ENCODE measurements at places on chromosomes 7 and 10.

- no peak for DNase-seq
Measured at GRCh38 chr7:24604630-24605029, 31.4 kb downstream of the PALS2 start.

- no peak for DNase-seq
Measured at GRCh38 chr10:60569681-60570080, 180.0 kb upstream of the ANK3 start.

DNA sequence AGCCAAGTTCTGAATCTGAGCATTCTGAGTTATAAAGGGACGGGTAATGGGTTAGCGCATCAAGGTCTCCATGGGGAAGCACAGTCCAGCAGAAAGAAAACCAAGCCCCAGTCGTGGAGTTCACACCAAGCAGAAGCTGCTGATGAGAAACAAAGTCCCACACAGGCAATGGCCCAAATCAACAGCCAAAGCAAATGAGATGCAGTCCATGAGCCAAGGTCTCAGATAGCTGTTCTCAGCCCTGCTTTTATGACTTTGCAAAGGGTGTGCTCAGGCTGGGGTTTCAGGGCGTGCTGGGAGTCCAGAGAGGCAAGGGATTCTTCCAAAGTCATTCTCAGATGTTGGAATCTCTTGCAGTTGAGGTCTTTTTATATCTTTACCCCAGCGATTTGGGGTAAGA lies 32.0 kb downstream of the THNSL1 start:
- no peak for DNase-seq

DNA sequence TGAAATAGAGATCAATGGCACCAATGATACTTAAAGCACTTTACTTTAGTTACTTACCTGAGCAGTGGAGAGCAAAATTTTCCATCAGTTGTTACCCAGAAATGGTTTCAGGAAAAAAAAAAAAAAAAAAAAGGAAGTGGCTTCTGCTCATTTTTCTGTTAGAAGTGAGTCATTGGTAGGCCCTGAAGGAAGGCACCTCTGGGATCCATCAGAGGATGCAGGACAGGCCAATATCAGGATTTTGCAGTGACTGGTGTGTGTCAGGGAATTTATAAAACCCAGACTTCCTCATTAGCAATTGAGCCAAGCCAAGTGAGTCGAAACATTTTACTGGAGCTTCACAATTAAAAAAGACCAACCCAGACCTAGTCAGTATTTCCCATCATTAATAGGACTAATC lies 2.3 kb upstream of the SMIM30 start:
- no peak for DNase-seq

DNA sequence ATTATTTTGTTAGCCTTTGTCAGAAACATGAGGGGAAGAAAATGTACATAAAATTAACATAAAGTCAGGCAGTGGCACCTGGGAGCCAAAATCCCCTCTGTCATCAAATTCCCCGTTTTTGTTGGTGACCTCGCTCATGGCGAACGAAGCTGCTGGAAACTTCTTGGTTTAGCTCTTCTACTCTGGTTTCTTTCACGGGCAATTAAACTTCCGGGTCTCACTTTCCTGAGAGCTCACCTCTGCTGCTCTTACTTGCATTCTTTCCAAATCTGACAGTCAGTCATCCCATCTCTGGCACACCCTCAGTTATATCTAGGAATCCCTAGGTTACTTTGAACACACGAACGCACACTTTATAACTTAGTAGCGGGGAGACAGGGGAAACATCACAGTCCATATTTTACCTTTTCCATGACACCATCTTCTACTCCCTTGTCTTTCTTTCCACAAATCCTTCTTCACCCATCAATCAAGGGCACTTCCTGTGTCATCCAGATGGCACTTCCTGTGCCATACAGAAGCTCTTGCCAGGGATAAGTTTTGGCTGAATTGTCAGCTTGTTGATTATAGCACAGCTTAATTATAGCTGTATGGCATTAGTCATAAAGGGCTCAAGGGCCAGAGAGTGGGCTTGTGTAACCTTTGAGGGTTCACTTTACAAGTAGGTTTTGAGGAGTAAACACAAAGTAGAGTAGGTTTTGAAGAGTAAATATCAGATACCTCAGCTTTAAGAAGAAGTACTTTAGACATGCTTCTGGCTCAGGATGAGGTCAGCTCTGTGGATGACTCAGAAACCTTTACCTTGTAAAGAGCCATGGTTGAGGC lies 105.1 kb downstream of the GATA3 start:
- no peak for DNase-seq

GRCh38 chr10:126913316-126913715 lies 8.1 kb downstream of the DOCK1 start:
- no peak for DNase-seq

DNA sequence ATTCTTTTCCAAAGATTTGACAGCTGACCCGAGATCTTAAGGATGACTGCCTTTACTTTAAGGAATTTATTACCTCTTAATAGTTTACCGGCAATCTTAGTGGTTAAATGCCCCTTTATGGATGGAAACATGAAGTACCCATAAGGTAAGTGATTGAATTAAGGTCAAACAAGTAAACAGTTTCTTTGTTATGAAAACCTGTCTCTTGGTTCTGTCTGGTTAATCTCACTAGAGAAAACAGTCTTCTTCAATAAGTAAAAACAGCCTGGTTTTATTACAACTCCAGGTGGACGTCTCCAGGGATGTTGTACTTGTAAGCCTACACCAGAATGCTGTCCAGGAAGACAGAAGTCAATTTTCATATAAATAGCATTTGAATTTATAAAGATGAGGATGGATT lies 161.8 kb upstream of the MTPN start:
- no peak for DNase-seq

DNA sequence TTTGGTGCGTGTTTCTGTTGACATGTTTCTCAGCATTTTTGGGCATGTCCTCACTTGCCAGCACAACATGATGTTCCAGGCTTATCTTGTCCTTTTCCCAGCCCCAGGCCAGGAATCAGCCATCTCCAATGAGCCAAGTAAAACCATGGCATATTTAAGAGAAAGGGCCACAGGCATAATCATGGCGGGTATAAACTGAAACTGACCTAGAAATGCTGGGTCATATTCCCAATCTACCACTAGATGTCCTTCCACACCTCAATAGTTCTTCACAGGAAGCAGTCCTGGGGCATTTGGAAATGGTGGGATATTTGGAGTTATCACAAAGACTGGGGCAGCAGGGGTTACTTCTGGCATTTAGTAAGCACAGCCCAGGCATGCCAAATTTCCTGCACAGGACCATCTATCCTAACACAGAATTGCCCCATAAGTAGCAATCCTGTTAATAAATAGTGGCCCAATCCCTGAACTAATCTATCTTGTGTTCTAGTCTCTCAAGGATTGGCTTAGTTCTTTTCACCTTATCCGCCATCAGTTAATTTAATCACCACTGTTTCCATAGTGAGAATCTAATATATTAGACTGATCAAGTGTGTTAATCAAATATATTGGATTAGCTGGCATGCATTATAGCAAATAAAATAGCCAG lies 101.6 kb downstream of the NPSR1 start:
- DNase-seq: no peak

DNA sequence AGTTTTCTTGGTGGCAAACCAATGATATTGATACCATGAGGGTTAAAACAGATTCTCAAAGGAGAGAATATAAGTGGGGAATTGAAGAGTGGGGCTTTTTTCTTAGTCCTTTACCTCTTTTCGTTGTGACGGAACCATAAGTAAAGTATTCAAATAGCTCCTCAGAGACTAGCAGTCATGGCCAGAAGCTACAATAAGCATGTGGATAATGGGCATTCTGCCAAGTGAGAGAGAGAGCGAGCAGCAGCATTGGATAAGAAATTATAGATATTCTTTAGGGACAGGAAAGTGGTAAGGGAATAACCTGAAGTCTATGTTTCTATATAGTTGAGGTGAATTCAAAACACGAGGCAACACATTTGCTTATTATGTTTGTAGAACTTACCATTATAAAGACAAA lies 235.1 kb downstream of the SEMA3E start:
- no peak for DNase-seq

DNA sequence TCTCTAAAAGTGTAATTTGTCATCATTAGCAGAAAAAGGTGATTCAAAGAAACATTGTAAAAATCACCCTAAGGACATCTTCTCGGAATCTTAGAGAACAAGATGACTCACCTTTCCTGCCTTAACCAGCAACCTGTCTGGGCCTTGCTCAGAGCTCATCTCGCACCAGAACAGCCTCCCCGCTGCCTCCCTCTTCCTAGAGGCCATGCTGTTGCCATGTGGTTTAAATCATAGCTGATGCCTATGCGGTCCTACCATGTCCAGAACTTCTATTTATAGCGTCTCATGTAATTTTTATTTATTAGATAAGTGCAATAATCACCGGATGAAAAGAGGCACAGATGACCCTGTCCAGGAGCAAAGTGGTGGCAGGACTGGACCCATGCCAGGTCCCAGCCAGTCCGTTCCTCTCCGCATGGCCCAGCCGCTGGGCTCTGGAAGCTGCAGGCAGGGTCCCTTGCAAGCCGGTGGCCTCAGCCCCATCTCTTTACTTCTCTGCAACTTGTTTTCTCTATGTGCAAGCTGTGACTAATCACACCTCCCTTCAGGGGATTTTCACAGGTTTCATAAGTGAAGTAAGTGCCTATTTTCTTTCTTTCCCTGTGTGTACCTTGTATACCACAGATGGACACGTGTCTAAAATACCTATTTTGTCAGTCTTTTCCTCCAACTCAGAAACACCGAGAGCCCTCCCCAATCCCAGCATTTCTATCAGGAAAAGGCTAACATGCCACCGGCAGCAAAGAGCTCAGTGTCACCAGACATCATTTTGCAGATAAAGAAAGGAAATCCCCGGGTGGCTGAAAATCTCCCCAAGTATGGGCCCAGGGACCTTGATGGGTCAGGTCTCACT lies 27.1 kb downstream of the KLF6 start:
- DNase-seq: peak; percentile 55

DNA sequence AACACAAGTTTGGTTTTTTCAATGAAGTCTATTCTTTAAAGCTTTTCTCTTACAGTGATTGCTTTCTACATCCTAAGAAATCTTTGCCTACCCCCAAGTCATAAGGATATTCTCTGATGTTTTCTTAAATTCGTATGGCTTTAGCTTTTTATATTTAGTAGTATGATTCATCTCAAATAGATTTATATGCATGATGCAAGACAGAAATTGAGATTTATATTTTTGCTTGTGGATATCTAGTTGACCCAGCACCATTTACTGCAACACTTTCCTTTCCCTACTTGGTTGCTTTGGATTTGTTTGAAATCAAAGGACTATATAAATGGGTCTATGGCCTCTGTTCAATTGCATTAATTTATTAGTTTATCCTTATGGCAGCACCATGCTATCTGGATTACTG lies 113.9 kb downstream of the ZNF438 start:
- DNase-seq: no peak

GRCh38 chr10:29496341-29497162 lies 138.2 kb downstream of the SVIL start:
- DNase-seq: peak; percentile 42

DNA sequence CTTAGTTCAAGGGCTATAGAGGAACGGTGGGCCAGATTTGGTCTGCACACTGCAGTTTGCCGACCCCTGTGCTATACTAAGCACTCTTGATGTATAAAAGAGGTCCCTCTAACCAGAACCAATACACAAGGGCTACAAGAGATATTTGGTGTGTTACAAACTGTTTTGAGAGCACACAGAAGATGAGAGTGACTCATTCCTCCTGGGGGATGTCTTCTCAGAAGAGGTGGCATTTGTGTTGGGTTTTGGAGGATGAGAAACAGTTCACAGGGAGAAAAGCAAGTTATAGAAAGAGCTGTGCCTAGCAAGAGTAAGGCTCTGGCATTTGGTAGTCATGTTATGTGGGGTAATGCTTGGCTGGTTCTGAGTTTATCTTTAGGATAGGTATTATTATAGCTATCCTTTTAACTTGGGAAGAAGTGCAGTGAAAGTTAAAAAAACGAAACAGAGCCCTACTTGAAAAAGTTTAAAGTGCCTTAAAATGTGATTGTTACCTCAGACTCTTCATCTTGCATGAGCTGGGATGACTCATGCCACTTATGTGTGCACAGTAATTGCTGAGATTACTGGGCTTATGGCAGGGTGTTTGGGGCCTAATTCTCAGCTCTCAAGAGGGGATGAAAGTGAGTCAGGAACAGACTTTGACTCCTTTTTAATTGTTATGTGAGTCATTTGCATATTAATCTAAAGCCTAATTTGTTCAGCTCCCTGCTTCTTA lies 160.4 kb downstream of the KIF20B start:
- no peak for DNase-seq

DNA sequence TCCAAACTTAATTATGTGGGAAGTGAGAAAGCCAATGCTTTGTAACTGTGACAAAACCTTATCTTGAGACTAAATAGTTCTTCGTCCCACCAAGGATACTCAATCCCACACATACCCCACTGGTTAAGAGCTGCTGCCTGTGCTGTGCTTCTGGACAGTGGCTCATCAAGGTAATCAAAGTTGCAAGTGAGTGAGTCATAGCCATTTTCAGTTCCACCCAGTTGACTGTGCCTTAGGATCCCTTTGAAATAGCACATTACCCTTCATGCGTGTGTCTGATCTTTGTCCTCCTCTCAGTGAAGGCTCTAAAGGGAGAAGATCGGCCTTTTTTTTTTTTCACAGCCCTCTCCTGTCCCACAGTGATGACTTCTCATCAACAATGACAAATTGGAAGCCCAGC lies 706.0 kb upstream of the AUTS2 start:
- DNase-seq: no peak

DNA sequence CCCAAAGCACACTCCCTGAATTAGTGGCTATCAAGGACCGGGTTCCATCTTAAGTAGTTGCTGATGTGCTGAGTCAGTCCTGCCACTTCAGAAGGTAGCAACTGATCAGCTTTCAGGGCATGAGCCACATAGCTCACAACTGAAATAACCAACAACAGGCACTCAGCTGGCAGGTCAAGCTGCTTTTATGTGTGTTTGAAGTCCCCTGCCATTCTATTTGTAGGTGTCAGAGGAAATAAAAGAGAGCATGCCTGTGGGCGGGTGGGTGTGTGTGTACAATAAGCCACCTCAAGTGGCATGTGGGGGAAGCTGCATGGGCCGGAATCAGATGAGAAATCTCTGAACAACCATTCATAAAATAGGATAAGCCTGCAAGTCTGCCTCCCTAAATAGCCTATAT lies 114.3 kb upstream of the YAE1 start:
- DNase-seq: no peak

GRCh38 chr7:3649678-3650440 lies 348.8 kb downstream of the SDK1 start:
- no peak for DNase-seq

- DNase-seq: no peak
Measured at GRCh38 chr7:77563275-77563674, 26.2 kb downstream of the PTPN12 start.

- no peak for DNase-seq
Measured at GRCh38 chr7:127741764-127742375, 89.9 kb downstream of the SND1 start.

- DNase-seq: no peak
Measured at GRCh38 chr10:119070395-119071165, 10.0 kb downstream of the EIF3A start.

GRCh38 chr7:154505362-154505761 lies 453.2 kb downstream of the DPP6 start:
- no peak for DNase-seq

DNA sequence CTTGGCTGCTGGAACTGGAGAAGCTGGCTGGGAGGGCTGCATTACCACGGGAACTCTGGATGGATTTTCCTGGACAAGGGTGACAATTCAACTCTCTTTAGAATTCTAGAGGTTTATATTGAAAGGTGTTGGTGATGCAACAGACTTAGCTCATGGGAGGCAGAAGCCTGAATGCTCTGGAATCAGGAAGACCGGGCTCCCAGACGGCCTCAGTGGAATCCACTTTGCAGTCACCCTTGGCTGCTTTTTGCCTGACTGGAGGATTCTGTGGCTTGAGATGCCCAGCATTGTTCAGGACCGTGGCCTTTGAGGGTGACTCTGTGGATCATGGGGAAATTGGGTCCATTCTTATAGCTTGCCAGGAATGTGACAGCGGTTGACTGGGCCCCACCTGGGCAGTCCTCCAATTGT lies 32.3 kb downstream of the PYROXD2 start:
- no peak for DNase-seq

Data from activated T-cell treated with anti-CD3 and anti-CD28 coated beads for 4 hours (primary cell).